G401 (cell line): ENCODE measurements at places on chromosomes 11 and 22. TPM values are rescaled to one million over a fixed set of nuclear protein-coding genes. Genes with fewer than 3 reads are reported as not detected.
A peak's percentile ranks its signal among the peaks of the same experiment; 100 is the strongest.

- no peak for DNase-seq
These were observed 38.2 kb upstream of the LYVE1 start for GRCh38 chr11:10606536-10607208.

The FAM180B gene
- 0.58 TPM in 1 of 2 replicates, not detected in the other for total RNA-seq

- no peak for DNase-seq
These were observed 141.7 kb downstream of the COMMD9 start for GRCh38 chr11:36147491-36147890.

GRCh38 chr11:69059429-69059828 lies 10.7 kb downstream of the TPCN2 start:
- DNase-seq = no peak

DNA sequence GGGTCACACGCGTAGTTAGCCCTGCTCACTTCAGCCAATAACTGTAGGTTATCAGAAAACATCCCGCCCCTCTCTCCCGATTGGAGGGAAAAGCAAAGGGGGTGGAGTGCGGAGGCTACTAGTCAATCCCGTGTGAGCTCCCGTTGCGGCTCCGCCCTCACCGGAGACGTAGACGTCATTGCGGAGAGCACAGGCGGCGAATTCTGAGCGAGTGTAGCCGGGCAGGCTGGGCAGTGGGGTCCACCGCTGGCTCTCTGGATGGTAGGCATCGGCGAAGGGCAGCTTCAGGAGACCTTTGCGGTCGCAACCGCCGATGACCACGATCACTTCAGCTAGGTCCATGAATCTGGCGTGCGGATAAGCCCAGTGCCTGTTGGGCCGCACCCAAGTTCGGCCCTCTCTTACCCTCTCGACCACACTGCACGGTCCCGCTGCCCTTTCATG lies 4.7 kb downstream of the KLHL35 start:
- DNase-seq = peak; percentile 89

The BIK gene
- 4.6 and 6.9 TPM in 2 replicates for total RNA-seq

The OR51G1 gene
- total RNA-seq = not detected in 2 replicates

DNA sequence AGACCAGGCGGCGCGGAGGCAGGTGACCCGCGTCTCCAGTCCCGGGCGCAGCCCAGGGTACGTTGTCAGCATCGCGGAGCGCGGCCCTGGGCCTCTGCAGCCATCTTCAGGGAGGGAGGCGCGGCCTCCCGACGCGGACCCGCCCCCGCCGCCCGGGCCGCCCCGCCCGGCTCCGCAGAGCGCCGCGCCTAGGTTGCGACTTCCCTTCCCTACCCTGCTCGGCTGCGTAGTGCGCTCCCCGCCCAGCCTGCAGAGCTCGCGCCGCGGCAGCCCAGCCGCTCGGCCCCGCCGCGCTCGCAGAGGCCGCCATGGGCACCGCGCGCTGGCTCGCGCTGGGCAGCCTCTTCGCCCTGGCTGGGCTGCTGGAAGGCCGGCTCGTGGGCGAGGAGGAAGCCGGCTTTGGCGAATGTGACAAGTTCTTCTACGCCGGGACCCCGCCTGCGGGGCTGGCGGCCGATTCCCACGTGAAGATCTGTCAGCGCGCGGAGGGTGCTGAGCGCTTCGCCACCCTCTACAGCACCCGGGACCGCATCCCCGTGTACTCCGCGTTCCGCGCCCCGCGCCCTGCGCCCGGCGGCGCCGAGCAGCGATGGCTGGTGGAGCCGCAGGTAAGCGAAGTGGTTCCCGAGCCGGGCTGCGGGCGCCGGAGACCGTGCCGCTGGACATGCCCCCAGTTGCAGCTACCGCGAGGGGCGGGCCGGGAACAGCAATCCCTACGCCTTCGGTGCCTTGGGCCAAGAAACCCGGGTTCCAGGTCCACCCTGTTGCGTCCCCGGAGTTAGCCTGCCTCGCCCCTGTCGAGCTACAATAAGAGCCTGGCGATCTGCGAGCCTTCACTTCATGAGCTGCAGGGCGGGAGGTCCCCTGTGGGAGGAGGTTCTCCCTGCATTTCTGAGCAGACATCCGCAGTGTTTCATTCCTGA lies at the start of gene ENDOD1:
TSS of gene ENDOD1 (plus strand) at position 227 of the 923 bp plus-strand sequence. CDS start at position 309, 82 bp downstream.
- DNase-seq = peak; percentile 84

DNA sequence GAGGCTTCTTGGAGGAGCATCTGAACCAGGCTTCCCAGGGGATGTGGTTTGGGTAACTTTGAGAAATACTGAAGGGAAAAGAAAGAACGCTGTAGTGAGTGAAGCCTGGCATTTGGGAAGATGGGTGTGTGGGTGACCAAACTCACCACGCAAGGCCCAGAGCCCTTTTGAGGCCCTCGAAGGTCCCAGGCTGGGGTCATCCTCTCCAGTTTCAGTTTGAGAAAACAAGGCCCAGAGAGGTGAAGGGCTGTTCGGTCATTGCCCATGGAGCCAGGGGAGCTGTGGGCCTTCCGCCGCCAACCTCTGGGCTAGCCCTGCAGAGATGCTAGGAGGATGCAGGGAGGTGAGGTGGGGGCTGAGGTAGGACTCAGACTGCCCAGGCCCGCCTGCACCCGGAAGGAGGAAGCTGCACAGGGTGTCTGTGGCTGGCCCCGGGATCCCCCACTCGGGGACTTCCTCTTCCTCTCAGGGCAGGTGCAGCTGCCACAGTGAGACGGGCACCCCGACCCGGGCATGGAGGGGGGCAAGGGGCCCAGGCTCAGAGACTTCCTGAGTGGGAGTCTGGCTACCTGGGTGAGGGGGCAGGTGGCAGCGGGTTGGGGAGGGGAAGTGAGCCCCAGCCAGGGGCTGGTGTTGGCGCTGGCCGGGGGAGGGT lies at the start of gene CCDC88B:
TSS of gene CCDC88B (plus strand) at position 451 of the 655 bp plus-strand sequence. CDS start at position 514, 63 bp downstream.
- no peak for DNase-seq

The GAL gene
- not detected in 2 replicates for total RNA-seq

- DNase-seq = no peak
These were observed 16.3 kb upstream of the TMEM191C start for GRCh38 chr22:21450858-21451353.

- DNase-seq = no peak
These were observed 6.9 kb downstream of the BCL9L start for GRCh38 chr11:118918686-118919280.

The POTEH gene
- not detected in 2 replicates for total RNA-seq

The MUC5B gene
- not detected in 2 replicates for total RNA-seq

GRCh38 chr22:45019861-45020655 lies 10.3 kb upstream of the PHF21B start:
- DNase-seq = no peak

GRCh38 chr11:57248780-57249383 lies 11.8 kb upstream of the APLNR start:
- peak; percentile 23 for DNase-seq

- DNase-seq = no peak
These were observed 1089.3 kb downstream of the BRD1 start for GRCh38 chr22:48738204-48738980.

- DNase-seq = no peak
These were observed 20.6 kb downstream of the CLMP start for GRCh38 chr11:123174196-123175183.

DNA sequence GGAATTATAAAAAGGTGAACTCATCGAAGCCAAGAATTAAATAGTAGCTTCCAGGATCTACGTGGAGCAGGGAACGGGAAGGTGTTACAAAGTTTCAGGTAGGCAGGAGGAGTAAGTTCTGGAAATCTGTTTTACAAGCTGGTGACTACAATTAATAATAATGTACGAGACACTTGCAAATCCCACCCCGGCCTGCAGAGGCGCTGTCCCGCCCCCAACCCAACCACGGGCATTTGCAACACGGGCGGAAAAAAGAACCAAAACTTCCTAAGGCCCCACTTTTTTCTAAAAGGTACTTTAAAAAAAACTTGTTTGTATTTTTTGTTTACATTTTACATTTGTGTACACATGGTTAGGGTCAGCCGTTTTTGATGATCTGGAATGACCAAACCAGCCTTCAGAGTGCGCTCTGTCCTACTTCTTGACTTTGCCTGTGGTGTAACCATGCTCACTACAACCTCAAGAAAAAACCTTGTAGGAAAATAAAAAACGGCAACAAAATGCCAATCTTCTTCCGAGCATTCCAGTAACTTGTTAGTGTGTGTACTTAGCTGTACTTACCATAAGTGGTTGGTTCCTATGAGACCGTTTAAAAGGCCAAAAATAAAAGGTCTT lies 449.6 kb upstream of the B3GAT1 start:
- DNase-seq = no peak

- DNase-seq = no peak
These were observed 124.2 kb downstream of the ARL14EP start for GRCh38 chr11:30447058-30447640.

GRCh38 chr11:11505190-11505589 lies 116.6 kb downstream of the GALNT18 start:
- no peak for DNase-seq

DNA sequence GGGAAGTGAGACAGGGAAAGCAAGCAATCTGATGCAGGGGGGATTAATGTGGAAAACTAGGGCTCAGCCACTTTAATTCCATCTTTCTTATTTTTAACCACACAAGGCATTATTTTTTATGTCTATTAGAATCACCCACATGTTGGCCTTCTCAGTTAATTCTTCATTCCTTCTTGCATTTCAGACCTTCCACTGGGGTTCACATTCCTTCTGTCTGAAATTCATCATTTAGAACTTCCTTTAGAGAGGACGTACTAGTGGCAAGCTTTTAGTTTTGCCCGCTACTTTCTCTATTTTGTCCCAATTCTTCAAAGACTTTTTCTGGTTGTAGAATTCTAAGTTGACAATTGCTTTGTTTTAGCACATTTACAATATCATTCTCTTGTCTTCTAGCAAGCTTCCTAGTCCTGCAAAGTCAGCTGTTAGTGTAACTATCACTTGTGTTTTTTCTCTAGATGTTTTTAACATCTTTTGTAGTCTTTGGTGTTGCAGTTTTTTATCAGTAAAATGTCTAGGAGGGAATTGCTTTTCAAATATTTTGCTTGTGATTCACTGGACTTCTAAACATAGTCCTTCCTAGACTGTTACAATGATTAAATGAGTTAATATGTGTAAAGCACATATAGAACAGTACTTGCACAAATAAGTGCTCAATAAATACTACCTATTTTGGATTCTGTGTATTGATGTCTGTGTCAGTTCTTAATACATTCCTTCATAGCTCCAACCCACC lies 5.5 kb upstream of the NNMT start:
- DNase-seq = no peak

The UBE2L3 gene
- 46.6 and 58.0 TPM in 2 replicates for total RNA-seq

DNA sequence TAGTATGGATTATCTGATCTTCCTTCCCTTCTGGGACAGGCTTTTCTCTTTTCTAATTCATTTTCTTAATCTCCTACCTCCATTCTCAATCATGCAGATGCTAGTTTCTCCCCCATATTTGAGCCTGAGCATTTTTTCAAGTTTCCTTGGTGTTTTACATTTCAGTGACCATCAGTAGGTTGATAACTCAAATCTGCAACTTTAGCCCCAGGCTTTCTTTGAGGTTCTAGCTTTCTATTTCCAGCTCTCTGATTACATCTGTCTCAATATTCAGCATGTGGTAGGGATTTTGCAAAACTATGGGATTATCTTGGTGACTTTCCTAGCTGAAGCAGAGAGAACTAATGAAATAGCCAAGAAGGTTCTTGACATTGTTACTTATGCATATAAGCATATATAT lies 67.8 kb downstream of the ARHGEF12 start:
- no peak for DNase-seq

The EHBP1L1 gene
- total RNA-seq = 8.7 and 16.5 TPM in 2 replicates
